Non-pigmented ciliary epithelial cell (primary cell): ENCODE measurements at places on chromosomes 13 and 19.

DNA sequence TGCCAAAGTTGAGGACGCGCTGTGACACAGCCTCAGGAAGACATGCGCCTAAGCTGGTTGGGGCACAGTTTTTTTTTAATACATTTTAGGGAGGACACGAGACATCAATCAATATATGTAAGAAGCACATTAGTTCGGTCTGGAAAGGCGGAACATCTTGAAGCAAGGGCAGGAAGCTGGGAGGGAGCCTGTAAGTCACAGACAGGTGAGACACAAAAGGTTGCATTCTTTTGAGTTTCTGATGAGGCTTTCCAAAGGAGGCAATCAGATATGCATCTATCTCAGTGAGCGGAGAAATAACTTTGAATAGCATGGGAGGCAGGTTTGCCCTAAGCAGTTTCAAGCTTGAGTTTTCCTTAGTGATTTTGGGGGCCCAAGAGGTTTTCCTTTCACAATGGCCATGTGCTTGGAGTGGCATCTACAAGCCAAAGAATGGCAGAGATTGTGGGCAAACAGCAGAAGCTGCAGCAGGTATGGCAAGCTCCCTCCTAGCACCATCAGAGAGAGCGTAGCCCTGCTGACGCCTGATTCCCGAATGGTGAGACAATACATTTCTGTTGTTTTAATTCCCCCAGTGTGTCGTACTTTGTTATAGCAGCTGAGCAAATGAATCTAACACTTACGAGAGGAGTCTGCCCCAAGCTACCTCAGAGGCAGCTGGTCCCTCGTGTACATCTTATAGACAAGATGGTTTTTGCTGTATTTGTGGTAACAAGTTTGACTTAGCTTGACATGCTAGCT lies 99.5 kb upstream of the TMTC4 start:
- no peak for DNase-seq

GRCh38 chr13:21733475-21734263 lies 62.8 kb downstream of the FGF9 start:
- no peak for DNase-seq

- no peak for DNase-seq
Measured at GRCh38 chr19:53102756-53103233, 427 bp downstream of the ZNF160 start.

- DNase-seq, result no peak
Measured at GRCh38 chr19:51320280-51320657, 8.8 kb downstream of the IGLON5 start.

GRCh38 chr19:49585023-49585422 lies 3.9 kb downstream of the PRRG2 start:
- DNase-seq, result no peak
